ENCODE measurements at places on chromosomes 12 and 14.
A peak's percentile ranks its signal among the peaks of the same experiment; 100 is the strongest.

- DNase-seq = peak; percentile 45
Measured at GRCh38 chr12:96985515-96986362, 78.7 kb downstream of the NEDD1 start.

- DNase-seq = no peak
Measured at GRCh38 chr12:111355201-111355925, 13.5 kb downstream of the PHETA1 start.

DNA sequence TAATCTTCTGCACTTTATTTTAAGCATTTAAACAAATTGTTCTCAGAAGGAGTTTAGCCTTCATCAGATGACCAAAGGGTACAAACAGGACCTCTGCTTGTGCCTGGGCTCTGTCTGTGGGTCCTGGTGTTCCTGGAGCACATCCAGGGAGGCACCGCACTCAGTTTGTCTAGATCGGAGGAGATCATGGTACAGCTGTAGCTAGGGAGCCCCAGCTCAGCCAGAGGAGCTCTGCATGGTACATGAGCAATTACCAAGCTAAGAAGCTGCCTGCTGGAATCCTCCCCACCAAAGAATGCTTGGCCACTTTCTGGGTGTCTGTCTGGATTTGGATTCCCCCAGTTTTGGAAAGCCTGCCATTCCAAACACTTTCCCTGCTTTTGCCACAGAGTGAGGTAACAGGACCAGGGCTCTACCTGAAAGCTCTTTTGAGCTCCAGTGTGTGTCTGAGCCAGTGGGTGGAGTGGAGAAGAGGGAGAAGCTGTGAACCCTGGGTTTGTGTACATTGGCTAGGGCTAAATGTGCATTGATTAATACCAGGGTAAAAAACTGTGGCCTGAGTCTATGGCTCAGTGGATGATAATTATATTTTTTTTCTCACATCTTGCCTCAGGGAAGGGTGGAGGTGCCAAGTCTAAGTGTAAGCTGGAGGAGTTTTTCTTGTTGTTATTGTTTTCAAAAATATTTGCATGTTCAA, 163.7 kb upstream of the IGF1 start:
- no peak for DNase-seq

- no peak for DNase-seq
Measured at GRCh38 chr14:100682749-100683148, 43.9 kb upstream of the DLK1 start.

- DNase-seq = no peak
Measured at GRCh38 chr14:61050417-61050816, 69.4 kb downstream of the SLC38A6 start.
